ENCODE measurements at places on chromosomes 5 and 9.

DNA sequence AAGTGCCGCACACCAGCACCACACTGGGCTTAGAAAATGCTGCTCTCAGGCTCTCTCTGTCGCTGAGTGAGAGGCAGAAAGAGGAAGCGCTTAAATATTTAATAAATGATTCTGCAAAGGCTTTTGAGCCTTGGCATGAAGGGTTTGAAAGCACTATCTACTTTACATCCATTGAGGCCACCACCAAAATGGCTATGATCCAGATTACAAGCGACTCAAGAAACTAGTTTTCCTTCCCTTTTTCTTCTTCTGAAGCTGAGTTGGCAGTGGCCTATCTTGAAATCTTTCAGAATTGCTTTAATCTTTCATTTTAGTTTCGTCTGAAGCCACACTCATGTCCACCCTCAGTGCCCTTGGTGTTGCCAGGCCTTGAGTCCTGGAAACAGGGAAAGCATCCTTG is 59.5 kb downstream of the EBF1 start:
- no peaks in the 10 kb centered on the region for H3K27me3 ChIP-seq
- H3K4me1 ChIP-seq, result no peaks in the 10 kb centered on the region
- no peak overlapping the region for H3K4me3 ChIP-seq
- H3K27ac ChIP-seq, result no peak overlapping the region
- DNase-seq, result no peak

DNA sequence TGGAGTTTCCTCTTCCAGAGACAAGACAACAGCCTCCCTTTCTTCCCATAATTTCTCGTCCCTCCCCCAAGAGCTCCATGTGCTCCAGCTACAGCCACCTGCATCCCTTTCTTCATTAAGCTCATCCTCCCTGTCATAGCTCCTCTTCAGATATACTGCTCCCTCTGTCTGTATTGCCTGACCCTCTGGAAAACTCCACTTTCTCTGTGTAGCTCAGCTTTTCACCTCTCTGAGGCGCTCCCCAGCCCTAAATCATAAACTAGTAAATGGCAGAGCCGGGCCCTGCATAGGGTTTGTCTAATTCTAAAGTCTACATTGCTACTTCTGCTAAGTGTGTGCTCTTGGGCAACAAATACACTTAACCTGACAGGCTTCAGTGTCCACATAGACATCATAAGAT is 8.8 kb upstream of the PLIN2 start:
- no peaks in the 10 kb centered on the region for H3K4me1 ChIP-seq
- H3K4me3 ChIP-seq, result no peak overlapping the region
- H3K27ac ChIP-seq, result no peak overlapping the region
- DNase-seq, result no peak
- no peaks in the 10 kb centered on the region for H3K36me3 ChIP-seq

- no peaks in the 10 kb centered on the region for H3K4me1 ChIP-seq
- no peaks in the 10 kb centered on the region for H3K27me3 ChIP-seq
- H3K27ac ChIP-seq, result no peak overlapping the region
- DNase-seq, result no peak
These were observed 61.6 kb downstream of the ICE1 start for GRCh38 chr5:5483880-5484598.

GRCh38 chr5:100313657-100314056 is 221.5 kb upstream of the FAM174A start:
- no peak overlapping the region for H3K4me3 ChIP-seq
- DNase-seq, result no peak
- no peaks in the 10 kb centered on the region for H3K27me3 ChIP-seq
- H3K27ac ChIP-seq, result no peak overlapping the region
- no peaks in the 10 kb centered on the region for H3K4me1 ChIP-seq
- no peaks in the 10 kb centered on the region for H3K36me3 ChIP-seq

- no peaks in the 10 kb centered on the region for H3K36me3 ChIP-seq
- H3K4me3 ChIP-seq, result no peak overlapping the region
- H3K4me1 ChIP-seq, result no peaks in the 10 kb centered on the region
- DNase-seq, result no peak
These were observed 249.8 kb downstream of the NR2F1-AS1 start for GRCh38 chr5:93331241-93331640.

DNA sequence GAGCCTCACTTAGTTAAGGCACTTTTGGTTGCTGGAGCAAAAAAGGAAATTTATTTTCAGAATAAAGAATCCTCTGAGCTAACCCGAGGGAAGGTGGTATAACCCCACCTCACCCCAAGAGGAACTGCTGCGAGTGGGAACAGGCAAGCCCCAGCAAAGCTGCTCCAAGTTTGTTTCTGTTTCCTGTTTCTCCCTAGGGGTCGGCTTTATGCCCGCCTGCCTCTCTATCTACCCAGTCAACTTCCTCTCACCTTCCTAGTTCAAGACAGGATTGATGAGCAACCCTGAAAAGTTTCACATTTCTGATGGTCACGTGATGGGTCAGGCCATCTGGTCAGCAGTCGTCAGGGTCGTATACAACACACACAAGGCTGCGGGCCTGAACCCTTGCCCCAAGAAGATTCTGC is 31.1 kb downstream of the TRIO start:
- H3K36me3 ChIP-seq, result no peaks in the 10 kb centered on the region
- no peaks in the 10 kb centered on the region for H3K4me1 ChIP-seq
- H3K27me3 ChIP-seq, result no peaks in the 10 kb centered on the region
- no peak overlapping the region for H3K27ac ChIP-seq

Data from right lobe of liver (tissue), 6 donors.